ENCODE measurements at places on chromosomes 4 and X. TPM values are rescaled to one million over a fixed set of nuclear protein-coding genes. Genes with fewer than 3 reads are reported as not detected.

DNA sequence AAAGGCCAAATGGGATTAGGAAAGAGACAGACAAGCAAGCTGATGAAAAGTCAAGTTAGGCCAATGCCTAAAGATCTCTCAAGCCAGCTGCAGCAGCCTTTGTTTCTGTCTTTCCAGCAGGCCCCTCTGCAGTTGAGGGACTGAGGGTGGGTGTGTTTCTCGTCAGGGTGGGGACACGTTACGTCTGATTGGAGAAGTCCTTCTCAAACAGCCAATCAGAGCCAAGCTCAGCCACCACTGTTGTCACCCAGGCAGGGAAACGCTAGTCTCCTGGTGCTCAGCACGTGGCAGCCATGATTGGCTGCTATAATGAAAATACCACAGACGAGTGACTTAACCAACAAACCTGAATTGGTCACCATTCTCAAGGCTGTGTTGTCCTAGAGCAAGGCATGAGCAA is 177.1 kb upstream of the LCORL start:
- H3K27ac ChIP-seq: no peak overlapping the region
- no peak for DNase-seq
- H3K4me3 ChIP-seq: no peak overlapping the region
- no peaks in the 10 kb centered on the region for H3K36me3 ChIP-seq

GRCh38 chr4:2647403-2648158 is 108.6 kb downstream of the TNIP2 start:
- H3K27me3 ChIP-seq: no peaks in the 10 kb centered on the region
- peaks cover 18% of the 10 kb centered on the region for H3K4me1 ChIP-seq
- no peak overlapping the region for H3K27ac ChIP-seq
- peaks cover 27% of the 10 kb centered on the region for H3K36me3 ChIP-seq
- DNase-seq: no peak
- no peak overlapping the region for H3K4me3 ChIP-seq

DNA sequence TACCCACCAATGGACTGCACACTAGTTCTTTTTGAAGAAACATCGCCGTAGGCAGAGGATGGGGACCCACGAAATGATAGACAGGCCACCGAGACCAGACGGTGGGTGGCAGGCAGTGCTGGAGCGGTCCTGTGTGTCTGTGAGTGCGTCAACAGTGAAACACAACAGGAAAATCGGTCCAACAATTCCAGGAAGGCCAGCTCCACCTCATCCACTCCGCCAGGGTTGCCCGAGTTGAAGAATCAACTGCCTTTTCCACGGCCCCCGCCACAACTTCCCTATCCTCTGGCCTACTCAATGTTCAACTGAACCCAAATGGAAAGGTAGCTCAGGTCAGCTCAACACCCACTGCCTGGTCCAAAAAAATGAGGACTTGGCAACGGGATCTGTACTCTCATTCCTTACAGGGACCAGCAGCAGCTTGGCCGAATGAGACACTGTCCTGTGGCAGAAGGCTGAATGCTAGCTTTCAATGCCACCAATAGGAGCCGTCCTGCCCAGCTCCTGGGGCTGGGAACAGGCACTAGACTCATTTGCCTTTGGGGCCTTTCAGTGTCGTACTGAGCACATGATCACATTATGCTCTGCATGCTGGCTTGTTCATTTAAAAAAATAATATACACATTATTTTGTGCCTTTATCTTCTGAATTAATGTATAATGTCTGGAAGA is 43.5 kb downstream of the MID1 start:
- H3K27ac ChIP-seq: no peak overlapping the region
- no peaks in the 10 kb centered on the region for H3K4me1 ChIP-seq
- no peaks in the 10 kb centered on the region for H3K36me3 ChIP-seq
- no peaks in the 10 kb centered on the region for H3K27me3 ChIP-seq

GRCh38 chrX:79110731-79111130 is 33.8 kb upstream of the GPR174 start:
- H3K27me3 ChIP-seq: no peaks in the 10 kb centered on the region
- no peak overlapping the region for H3K4me3 ChIP-seq
- peaks cover 62% of the 10 kb centered on the region for H3K4me1 ChIP-seq
- peak overlapping the region; percentile 41 for H3K27ac ChIP-seq
- DNase-seq: no peak
- H3K36me3 ChIP-seq: peaks cover 10% of the 10 kb centered on the region

HMGN5 gene
- 6.2 TPM for total RNA-seq

- H3K4me1 ChIP-seq: no peaks in the 10 kb centered on the region
- H3K27ac ChIP-seq: no peak overlapping the region
- H3K4me3 ChIP-seq: no peak overlapping the region
- no peak for DNase-seq
Measured at GRCh38 chr4:107509615-107510014, 210.4 kb downstream of the PAPSS1 start.

- H3K4me1 ChIP-seq: no peaks in the 10 kb centered on the region
- DNase-seq: no peak
- H3K27me3 ChIP-seq: no peaks in the 10 kb centered on the region
- H3K36me3 ChIP-seq: no peaks in the 10 kb centered on the region
Measured at GRCh38 chr4:23001478-23001877, 308.7 kb downstream of the GBA3 start.

GRCh38 chrX:109974906-109975655 is 27.8 kb upstream of the TMEM164 start:
- no peak overlapping the region for H3K4me3 ChIP-seq
- no peaks in the 10 kb centered on the region for H3K27me3 ChIP-seq
- peak; percentile 7 for DNase-seq
- H3K36me3 ChIP-seq: no peaks in the 10 kb centered on the region
- peak overlapping the region; percentile 53 for H3K27ac ChIP-seq

DNA sequence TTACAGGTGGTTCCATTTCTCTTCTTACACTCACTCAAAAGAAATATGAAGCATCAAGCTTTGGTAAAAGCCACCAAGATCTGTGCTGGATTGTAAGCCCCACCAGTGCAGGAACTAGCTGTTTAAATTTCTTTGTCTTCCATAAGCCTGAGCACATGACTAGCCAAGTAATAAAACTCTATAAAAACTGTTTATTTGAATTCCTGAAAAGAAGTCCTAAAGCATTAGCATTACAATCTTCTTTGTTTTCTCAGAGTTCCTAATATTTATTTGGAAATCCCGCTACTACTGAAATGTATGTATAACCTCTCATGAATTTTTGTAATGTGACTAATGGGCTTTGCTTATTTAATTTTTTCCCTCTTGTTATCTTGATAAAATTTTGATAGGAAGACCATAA is 65.9 kb downstream of the IQCM start:
- H3K27ac ChIP-seq: no peak overlapping the region
- H3K4me3 ChIP-seq: no peak overlapping the region
- no peaks in the 10 kb centered on the region for H3K36me3 ChIP-seq

ARHGAP6 gene
- total RNA-seq: not detected

SLC25A5 gene
- total RNA-seq: 846 TPM

COX7B2 gene
- not detected for total RNA-seq

DNA sequence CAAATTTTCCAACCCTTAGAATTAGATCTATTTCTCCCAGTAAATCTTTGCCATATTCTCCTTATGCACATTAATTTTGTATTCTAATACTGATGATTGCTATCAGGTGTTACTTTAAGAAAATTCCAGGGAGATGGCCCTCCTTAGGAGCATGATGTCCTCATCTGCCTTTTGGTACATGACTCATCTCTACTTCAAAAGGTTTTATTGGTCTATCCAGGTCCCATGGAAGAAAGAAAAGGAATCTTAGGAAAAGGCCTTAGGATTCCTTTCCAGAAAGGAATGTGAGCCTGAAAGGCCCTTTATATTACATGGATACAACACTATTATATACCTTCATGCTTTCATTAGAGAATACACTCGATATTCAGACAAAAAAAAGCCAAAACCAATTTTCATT is 968.2 kb downstream of the STIM2 start:
- H3K36me3 ChIP-seq: no peaks in the 10 kb centered on the region
- H3K27ac ChIP-seq: no peak overlapping the region
- DNase-seq: no peak

RPS6KA6 gene
- total RNA-seq: not detected

GRCh38 chrX:39813631-39814277 is 284.0 kb downstream of the BCOR start:
- no peak overlapping the region for H3K27ac ChIP-seq
- H3K4me3 ChIP-seq: no peak overlapping the region
- H3K36me3 ChIP-seq: no peaks in the 10 kb centered on the region
- DNase-seq: no peak
- H3K27me3 ChIP-seq: no peaks in the 10 kb centered on the region

DNA sequence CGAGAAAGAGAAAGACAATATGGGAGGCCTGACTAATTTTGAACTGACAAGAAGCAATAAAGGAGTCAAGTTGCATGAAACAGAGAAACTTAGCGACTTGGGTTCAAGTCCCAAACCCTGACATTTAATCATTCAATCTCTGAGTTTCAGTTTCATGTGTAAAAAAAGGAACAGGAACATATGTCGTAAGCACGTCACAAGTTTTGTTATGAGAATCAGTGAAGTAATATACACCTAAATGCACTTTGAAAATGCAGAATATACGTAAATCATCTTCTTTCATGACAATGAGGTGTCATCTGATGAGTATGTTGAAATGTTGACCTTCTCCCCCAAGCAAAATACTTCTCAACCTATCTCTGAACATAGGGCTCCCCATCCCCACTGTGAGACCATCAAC is 10.4 kb downstream of the ACOT9 start:
- DNase-seq: peak; percentile 8
- peak overlapping the region; percentile 88 for H3K27ac ChIP-seq
- peak overlapping the region; percentile 55 for H3K4me3 ChIP-seq
- H3K27me3 ChIP-seq: no peaks in the 10 kb centered on the region
- H3K4me1 ChIP-seq: peaks cover 41% of the 10 kb centered on the region

- no peaks in the 10 kb centered on the region for H3K27me3 ChIP-seq
- no peaks in the 10 kb centered on the region for H3K4me1 ChIP-seq
- no peak overlapping the region for H3K4me3 ChIP-seq
- H3K27ac ChIP-seq: no peak overlapping the region
- no peaks in the 10 kb centered on the region for H3K36me3 ChIP-seq
Measured at GRCh38 chr4:115660465-115660864, 547.0 kb upstream of the NDST4 start.

DNA sequence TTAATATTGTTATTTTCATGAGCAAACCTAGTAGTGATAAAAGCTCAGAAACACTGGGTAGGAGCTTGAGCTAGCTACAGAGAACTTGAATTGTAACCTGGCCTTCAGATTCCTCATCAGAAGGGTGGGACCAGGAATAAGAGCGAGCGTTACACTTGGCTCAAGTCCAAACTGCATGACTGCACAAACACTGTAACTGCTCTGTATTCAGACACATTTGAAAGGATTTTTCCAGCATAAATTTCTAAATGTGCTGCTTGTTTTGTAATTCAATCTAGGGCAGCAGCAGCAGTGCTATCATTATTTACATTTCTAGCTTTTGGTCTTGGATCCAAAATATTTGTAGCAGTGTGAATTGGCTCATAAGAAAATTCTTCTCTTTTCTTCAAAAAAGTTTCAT is 133.0 kb upstream of the TMLHE start:
- no peak overlapping the region for H3K4me3 ChIP-seq
- no peaks in the 10 kb centered on the region for H3K4me1 ChIP-seq
- peaks cover 1% of the 10 kb centered on the region for H3K36me3 ChIP-seq
- no peak for DNase-seq

SMPX gene
- not detected for total RNA-seq

BEND2 gene
- total RNA-seq: not detected

FMR1NB gene
- not detected for total RNA-seq

GRCh38 chr4:112023402-112023950 is 121.8 kb upstream of the FAM241A start:
- H3K4me1 ChIP-seq: no peaks in the 10 kb centered on the region
- peaks cover 20% of the 10 kb centered on the region for H3K27me3 ChIP-seq
- no peak for DNase-seq
- no peak overlapping the region for H3K27ac ChIP-seq
- H3K4me3 ChIP-seq: no peak overlapping the region

CT45A3 gene
- not detected for total RNA-seq

CHRDL1 gene
- total RNA-seq: not detected

GRCh38 chr4:121484633-121485032 is 103.8 kb upstream of the QRFPR start:
- H3K4me3 ChIP-seq: no peak overlapping the region
- H3K27ac ChIP-seq: no peak overlapping the region
- peaks cover 17% of the 10 kb centered on the region for H3K27me3 ChIP-seq
- DNase-seq: peak; percentile 28
- no peaks in the 10 kb centered on the region for H3K4me1 ChIP-seq

CTAG1B gene
- total RNA-seq: not detected

All from activated naive CD4-positive, alpha-beta T cell treated with anti-CD3 and anti-CD28 coated beads for 36 hours (primary cell).